Left forelimb (tissue), 1 donor: ENCODE measurements at places on chromosomes 7 and 10.

DNA sequence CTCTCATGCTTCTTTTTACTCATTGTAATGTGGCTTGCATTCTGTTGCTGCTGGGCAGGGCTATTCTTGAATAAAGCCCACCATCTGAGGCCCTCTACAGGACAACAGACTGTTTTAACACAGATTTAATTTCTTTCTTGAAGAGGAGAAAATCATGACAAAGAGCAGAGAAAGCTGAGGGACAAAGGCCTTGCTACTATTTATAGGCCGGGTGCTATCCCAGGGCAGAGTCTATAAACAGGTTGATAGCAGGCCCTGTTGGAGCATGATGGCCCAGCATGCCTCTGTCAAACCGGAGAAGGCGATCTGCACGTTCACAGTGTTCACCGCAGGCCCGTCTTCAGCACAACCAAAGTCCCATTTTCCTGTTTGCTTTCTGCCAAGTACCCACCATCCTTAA, 3.0 kb downstream of the VIPR2 start:
- peak; percentile 46 for DNase-seq

GRCh38 chr7:34973400-34973760, 63.9 kb downstream of the DPY19L1 start:
- DNase-seq = no peak

GRCh38 chr10:128803790-128804189, 663.3 kb upstream of the MGMT start:
- DNase-seq = no peak

DNA sequence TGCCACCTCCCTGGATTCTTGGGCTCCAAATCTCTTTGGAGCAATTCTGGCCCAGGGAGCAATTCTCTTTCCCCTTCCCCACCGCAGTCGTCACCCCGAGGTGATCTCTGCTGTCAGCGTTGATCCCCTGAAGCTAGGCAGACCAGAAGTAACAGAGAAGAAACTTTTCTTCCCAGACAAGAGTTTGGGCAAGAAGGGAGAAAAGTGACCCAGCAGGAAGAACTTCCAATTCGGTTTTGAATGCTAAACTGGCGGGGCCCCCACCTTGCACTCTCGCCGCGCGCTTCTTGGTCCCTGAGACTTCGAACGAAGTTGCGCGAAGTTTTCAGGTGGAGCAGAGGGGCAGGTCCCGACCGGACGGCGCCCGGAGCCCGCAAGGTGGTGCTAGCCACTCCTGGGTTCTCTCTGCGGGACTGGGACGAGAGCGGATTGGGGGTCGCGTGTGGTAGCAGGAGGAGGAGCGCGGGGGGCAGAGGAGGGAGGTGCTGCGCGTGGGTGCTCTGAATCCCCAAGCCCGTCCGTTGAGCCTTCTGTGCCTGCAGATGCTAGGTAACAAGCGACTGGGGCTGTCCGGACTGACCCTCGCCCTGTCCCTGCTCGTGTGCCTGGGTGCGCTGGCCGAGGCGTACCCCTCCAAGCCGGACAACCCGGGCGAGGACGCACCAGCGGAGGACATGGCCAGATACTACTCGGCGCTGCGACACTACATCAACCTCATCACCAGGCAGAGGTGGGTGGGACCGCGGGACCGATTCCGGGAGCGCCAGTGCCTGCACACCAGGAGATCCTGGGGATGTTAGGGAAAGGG, 913 bp downstream of the NPY start:
- DNase-seq = no peak

DNA sequence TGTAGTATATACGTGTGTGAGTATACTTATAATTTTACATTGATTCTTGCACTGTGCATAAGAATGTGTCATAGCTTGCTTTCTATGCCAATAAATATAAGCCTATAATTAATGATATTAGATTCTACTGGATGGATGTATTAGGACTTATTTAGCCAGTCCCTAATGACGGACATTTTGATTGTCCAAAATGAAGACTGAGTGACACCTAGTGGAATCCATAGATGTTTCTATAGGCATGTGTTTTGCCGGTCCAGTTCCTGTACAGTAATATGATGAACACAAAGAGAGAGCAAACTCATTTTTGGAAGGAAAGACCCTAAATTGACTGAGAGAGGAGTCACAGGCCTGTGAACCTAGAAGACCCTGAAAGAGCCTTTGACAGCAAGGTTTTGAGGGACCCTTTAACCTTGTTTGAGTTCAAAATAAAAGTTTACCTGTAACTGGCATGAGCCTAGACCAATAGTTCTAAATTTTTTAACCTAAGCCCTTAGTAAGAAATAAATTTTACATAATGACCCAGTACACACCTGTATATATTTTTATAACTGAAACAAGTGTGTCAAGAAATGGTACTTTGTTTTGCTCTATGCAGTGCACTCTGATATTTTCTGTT, 42.4 kb upstream of the AGBL3 start:
- no peak for DNase-seq

GRCh38 chr7:115178835-115179234, 256.9 kb downstream of the MDFIC start:
- no peak for DNase-seq

GRCh38 chr7:100812729-100813128, 14.6 kb downstream of the EPHB4 start:
- DNase-seq = no peak

DNA sequence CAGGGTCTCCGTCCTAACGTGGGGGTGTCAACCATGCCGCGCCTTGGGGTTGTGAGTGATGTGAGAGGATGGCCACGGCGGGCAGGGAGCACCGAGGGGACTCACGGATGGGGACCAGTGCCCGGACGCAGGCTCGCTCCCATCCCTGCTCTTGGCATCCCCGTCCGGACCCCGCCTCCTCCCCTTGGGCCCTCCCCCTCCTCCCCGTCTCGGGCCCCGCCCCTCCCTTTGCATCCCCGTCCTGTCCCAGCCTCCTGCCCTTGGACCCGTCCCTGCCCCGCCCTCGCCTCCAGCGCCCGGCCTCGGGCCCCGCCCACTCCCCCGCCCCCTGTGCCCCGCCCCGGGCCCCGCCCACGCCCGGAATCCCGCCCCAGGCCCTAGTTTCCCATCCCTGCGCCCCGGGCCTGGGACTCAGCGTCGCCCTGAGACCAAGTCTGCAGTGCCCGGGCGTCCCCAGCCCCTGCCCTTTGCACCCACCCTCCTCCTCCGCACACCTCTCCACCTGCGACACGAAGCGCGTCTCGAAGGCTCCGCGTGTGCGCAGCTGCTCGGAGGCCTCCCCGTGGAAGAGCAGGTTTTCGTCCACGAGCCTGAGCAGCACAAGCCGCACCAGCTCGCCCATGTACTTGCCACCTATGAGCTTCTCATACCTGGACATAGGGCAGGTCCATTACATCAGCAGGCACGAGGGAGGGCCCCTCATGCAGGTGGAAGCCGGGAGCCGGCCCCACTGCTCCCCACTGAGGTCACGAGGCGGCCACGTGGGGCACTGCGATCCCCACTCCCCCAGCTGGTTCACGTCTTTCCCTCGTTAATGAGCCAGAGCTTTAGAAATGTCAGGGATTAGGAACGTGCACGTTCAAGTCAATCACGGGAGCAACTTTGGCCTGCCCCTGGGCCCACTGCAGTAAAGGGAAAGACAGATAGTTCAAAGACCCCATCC, 5.1 kb upstream of the MYL7 start:
- DNase-seq = peak; percentile 86

GRCh38 chr7:140448781-140449480, 30.4 kb downstream of the MKRN1 start:
- DNase-seq = no peak

- DNase-seq = no peak
Observed at GRCh38 chr7:140533394-140533872, 54.1 kb upstream of the MKRN1 start.

- DNase-seq = no peak
Observed at GRCh38 chr7:140435252-140435895, 31.5 kb downstream of the RAB19 start.

GRCh38 chr7:101186194-101186593, 6.1 kb upstream of the NAT16 start:
- DNase-seq = no peak

- no peak for DNase-seq
Observed at GRCh38 chr10:49568235-49568634, 29.3 kb upstream of the ERCC6 start.
